ENCODE measurements at places on chromosomes 4 and X. TPM values are rescaled to one million over a fixed set of nuclear protein-coding genes. Genes with fewer than 3 reads are reported as not detected.

- DNase-seq, result no peak
Measured at GRCh38 chrX:153521034-153521433, 3.6 kb downstream of the ATP2B3 start.

GRCh38 chr4:176479767-176480166 is 160.0 kb downstream of the SPCS3 start:
- no peak for DNase-seq

DNA sequence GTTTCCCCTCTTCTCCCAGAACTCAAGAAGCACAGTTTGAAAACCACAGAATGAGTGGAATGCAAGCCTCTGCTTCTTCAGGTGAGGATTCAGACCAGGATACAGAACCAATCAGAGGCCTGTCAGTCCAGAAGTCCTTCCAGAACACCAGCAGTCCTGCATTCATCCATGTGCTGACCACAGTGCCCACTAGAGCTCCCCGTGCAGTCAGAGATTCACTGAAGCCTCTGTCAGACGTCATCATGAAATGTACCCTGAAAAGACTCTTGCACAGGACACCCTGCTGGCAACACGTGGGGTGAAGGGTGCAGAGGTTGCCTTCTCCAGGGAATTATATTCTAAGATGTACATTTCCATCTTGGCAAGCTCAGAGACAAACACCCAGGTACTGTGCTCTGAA is 75.9 kb upstream of the LSM6 start:
- no peak for DNase-seq

GRCh38 chr4:76896614-76897535 is 1.1 kb downstream of the SOWAHB start:
- peak; percentile 34 for DNase-seq

- DNase-seq, result no peak
Measured at GRCh38 chrX:9327086-9327746, 137.6 kb upstream of the TBL1X start.

DNA sequence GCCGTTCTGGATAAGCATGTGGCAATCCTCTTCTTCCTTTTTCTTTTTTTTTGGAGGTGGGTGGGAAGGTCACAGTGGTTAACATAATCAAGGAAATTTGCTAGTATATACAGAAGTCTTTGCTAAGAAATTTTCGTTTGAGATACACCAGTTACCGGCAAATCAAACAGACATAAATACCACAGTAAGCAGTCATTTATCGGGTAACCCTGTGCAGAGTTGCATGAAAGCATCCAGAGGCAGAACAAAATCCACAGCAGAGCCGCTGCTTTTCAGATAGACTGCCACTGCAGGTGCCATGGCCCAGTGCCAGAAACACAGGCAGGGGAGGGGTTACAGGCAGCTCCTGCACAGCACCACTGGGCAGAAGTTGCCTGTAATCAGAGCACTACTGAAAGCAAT is 179.1 kb upstream of the MAB21L2 start:
- DNase-seq, result peak; percentile 31

DNA sequence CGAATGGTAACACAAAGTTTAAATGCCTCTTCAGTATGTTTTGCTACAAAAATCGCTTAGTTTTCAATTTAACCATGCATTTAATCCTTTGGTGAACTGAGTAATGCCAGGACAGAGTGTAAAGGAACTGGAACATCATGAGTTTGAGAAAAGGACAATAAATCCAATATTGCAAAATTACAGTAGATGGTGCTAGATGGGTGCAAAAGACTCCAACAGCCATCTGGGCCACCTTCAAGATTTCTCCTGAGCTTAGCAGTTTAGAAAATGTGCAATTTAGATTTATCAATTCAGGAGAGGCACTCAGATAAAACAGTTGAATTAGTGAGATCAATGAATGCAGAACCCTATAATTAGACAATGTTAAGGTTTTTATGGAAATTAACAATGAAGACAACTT is 33.2 kb upstream of the MID1IP1 start:
- DNase-seq, result no peak

- DNase-seq, result no peak
Measured at GRCh38 chrX:47080215-47080914, 2.1 kb downstream of the RGN start.

DNA sequence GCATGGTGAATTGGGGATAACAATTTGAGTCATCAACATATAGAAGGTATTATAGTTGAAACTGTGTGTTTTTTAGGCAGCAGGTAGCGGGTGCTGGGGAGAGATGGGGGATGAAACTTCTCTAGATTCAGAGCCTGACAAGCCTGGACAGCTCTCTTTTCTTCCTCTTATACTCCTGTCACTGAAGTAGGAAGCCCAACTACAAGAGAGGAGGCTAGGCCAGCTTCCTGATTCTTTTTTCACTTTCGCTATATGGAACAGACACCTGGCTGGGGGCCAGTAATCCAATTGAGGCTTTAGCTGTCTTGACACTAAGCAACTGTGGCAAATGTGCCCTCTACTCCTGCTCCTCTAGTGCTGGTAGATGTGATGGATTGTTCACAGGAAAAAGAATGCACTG is 69.2 kb downstream of the PHKA1 start:
- DNase-seq, result no peak

SLC10A6 gene
- polyA plus RNA-seq, result 0.76 TPM

SPANXC gene
- polyA plus RNA-seq, result not detected

SSX1 gene
- not detected for polyA plus RNA-seq

CT83 gene
- not detected for polyA plus RNA-seq

CCSER1 gene
- polyA plus RNA-seq, result 2.6 TPM

NMU gene
- polyA plus RNA-seq, result 33.3 TPM

SSX2B gene
- not detected for polyA plus RNA-seq
